GOT3 (cell line): ENCODE measurements at places on chromosomes 3 and 15.

- DNase-seq = no peak
Observed at GRCh38 chr15:65561934-65562333, 31.7 kb downstream of the HACD3 start.

DNA sequence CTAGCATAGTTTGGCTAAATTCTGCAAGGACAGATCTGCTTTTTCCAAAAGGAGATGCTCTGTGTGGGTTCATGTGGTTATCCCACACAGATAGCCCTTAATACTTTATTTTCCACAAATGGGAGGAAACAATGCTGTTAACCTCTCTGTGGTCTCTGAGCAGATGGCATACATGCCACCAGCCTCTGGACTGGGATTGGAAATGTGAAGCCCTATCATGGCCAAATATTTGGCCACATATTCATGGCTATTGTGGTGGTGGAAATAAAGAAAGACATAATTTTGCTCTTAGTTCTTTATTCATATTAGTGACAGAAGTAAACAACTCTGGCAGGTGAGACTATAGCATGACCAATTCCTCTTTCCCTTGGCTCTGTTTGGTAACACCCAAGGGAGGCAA, 726.2 kb downstream of the ROBO1 start:
- no peak for DNase-seq

- no peak for DNase-seq
Observed at GRCh38 chr15:75763137-75763611, 50.5 kb upstream of the CSPG4 start.

DNA sequence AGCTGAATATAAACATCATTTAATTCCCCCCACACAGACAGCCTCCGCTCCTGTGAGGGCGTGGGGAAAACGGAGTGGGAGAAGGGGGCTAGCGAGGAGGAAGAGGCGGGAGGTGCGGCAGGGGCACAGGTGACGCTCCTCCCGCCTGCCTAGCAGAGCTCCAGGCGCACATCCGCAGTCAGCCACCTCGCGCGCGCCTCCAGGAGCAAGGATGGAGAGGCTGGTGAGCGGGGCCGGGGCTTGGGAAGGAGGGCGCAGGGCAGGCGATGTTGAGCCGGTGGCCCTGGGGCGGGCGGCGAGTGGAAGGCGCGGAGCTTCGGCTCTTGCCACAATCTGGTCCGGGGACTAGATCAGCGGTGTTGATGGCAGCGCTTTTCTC, at the start of gene CD200:
CD200 (plus strand) TSS at position 155 of the 379 bp plus-strand sequence; CDS start at position 212, 57 bp downstream.
- no peak for DNase-seq

DNA sequence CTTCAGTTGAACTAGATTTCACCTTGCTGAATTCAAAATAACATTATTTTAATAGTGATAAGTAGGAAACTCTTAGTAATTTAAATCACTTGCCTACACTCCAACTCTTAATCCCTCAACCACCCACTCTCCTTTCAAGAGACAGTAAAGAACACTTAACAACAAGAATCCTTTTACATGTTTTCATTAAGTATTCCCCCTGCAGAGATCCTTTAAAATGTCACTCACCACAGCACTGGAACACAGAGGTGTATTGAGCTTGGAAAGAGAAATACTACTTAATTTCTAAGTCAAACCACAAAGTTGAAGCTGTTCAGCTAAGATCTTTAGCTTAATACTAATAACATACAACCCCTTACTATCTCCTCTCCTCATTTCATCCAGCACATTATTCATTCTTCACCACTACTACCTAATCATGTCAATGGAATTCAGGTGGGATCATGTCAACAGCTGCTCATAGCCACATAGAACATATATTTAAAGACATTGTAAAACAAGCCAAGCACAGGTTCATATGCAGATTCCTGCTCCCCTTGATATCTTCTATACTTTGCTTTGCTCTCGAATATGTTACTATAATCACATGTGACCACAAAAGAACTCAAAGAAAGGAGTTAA, 40.5 kb downstream of the IMPG2 start:
- DNase-seq = no peak

- no peak for DNase-seq
Observed at GRCh38 chr15:59591356-59591755, 20.2 kb upstream of the GCNT3 start.

DNA sequence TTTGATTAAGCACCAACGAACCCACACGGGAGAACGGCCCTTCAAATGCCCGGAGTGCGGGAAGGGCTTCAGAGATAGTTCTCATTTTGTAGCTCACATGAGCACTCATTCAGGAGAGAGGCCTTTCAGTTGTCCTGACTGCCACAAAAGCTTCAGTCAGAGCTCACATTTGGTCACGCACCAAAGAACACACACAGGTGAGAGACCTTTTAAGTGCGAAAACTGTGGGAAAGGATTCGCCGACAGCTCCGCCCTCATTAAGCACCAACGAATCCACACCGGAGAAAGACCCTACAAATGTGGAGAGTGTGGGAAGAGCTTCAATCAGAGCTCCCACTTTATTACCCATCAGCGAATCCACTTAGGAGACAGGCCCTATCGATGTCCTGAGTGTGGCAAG, 8.7 kb downstream of the ZNF774 start:
- no peak for DNase-seq

- no peak for DNase-seq
Observed at GRCh38 chr15:70569091-70569713, 194.2 kb downstream of the UACA start.

GRCh38 chr3:172221547-172221946, 182.2 kb downstream of the FNDC3B start:
- DNase-seq = no peak

DNA sequence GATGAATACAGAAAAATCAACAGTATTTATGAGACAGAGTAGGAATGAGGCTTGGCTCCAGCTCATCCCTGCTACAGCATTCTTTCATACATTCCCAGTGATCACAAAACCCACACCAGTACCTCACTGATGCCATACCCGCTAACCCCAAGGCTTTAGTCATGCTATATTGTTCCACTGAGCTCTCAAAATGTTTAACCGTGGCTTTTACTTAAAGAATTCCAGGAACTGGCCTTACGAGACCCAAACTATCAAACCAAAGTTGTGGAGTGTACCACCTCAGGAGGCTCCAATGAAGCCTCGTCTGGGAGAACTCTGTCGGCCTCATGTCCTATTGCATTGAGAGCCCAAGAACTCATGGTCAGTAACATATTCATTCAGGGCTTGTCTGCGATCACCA, 278.9 kb downstream of the ULK4 start:
- DNase-seq = no peak

DNA sequence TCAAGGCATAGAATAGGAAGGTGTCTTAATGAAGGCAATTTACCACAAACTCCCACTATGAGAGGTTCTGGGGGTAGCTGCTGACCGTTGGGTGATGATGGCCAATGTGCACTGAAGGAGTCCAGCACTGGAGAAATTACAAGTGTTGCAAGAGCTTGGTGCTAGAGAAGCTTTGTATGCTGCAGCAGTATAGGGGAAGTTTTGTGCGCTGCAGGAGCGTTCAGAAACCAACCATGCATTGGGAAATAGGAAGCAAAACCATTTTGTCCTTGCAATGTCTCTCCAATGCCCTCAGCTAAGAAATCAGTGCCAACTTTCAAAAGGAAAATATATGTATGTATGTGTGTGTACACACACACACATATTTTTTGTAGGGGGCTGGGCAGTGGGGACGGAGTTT, 441.6 kb upstream of the NAALADL2 start:
- no peak for DNase-seq

DNA sequence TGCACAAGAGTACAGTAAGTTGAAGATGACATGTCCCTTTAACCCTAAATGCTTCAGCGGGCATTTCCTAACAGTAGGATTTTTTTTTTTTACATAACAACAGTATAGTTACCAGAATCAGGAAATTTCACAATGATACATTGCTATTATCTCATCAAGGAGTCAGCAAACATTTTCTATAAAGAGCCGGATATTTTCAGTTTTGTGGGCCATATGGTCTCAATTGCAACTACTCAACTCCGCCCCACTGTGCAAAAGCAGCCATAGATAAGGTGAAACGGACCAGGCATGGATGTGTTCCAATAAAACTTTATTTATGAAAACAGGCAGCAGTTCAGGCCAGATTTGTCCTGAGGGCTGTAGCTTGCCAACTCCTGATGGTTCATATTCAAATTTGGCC, 130.6 kb downstream of the SMAD6 start:
- no peak for DNase-seq

DNA sequence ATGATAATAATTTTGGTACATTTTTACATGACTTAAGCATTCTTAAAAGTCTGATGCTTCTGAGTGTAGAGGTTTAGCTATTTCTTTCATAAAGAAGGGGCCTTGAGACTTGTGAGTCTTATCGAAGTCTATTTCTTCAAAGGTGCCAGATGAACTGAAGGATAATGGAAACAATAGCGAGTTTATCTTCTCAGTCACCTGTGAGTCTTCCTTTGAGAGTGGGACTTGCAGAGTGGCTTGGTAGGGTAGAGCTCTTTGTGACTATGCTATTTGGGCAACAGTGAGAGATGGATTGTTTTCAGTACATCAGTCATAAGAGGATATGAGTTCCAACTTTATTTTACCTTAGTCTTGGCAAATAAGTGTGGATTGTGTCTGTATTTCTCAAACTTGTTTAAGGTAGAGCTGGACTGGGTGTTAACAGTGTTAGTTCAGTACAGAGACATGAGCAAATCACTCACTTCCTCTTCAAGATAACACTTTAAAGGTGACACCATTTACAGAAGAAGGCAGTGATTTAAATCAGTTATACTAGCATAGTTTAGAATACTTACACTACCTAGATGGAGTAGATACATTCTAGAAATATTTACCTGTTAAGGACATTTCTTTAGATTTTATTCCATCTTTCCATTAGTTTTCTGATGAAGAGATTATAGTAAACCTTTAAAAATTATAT, 3.2 kb downstream of the AKAP13 start:
- DNase-seq = no peak

GRCh38 chr3:68007621-68008226, 353.3 kb upstream of the SUCLG2 start:
- DNase-seq = no peak

- DNase-seq = no peak
Observed at GRCh38 chr15:25608926-25609325, 170.1 kb upstream of the UBE3A start.

DNA sequence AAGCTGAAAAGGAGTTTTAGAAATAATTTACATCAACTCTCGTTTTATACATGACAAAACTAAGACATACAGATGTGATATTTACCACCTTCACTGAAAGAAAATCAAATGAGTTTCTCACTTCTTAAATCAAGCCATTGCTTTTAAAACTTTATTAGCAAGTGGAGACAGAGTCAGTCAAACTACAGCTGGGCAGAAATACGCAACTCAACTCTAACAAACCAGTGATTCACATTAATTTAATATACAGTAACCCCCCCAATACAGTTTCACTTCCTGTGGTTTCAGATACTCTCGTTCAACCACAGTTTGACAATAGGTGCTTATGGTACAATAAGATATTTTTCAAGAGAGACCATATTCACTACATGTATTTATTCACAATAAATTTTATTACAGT, 477.1 kb downstream of the MAGI1 start:
- DNase-seq = no peak

DNA sequence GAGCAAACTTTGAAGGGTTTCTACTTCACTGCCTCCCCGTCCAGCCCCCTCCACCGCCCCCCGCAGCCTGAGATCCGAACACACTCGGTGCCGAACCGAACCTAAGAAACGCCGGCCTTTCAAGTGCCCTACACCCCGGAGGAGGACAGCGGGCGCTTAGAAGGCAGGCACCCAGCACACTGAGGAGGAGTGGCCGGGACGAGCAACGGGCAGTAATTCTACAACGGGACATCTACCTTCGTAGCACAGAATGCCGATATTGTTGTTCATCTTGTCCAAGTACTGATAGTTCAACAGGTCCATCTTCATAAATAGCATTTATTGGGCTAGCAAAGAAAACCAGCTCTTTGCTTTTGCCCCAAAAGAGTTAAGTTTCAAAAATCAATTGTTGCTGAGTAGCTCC, 513 bp downstream of the VGLL4 start:
- no peak for DNase-seq

GRCh38 chr15:93017526-93017925, 71.5 kb downstream of the RGMA start:
- no peak for DNase-seq

DNA sequence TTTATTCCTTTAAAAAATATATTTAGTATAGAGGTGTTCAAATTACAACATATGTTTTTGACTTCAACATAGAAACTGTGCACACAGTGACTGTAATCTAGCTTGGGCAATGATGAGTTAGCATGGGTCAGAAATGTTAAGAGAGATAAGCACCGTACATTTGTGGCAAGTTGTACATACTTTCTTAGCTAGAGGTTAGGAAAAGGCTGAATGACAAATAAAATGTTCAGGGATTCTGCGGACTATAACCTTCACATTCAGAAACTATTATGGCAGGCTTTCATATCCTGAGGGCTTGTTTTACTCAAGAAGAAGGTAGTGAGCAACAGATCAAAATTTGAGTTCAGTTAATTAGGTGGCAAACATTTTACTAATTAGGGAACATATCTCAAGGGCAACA, 379.7 kb upstream of the EPHA6 start:
- DNase-seq = no peak

GRCh38 chr3:150764566-150764965, 1.6 kb upstream of the SIAH2 start:
- DNase-seq = no peak

DNA sequence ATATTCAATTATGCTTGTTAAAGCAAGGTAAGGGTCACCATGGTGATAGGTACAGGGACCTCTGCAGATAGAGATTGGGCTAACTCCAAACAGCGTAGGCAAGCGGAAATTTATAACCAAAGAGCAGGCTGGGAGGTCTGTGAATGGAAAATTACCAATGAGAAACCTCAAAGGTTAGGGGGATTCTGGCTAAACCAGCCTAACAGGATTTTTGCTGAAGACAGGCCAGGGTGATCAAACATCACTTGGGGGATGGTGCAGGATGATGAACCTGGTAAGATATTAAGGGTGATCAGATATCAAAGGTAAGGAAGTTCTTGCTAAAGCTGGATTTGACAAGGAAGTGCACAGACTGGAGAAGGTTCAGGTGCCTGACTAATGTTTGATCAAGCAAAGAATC, 35.3 kb upstream of the SNRPN start:
- no peak for DNase-seq
